ENCODE measurements at places on chromosomes 6 and 20.

GRCh38 chr6:105515054-105515453 is 112.2 kb upstream of the PREP start:
- H3K36me3 ChIP-seq = no peaks in the 10 kb centered on the region
- H3K4me1 ChIP-seq = peaks cover 6% of the 10 kb centered on the region
- no peaks in the 10 kb centered on the region for H3K27me3 ChIP-seq
- H3K4me3 ChIP-seq = no peak overlapping the region
- H3K27ac ChIP-seq = no peak overlapping the region
- no peak for DNase-seq

- 0 out of 2 replicates have a peak, but pooled peaks cover 13% of the 10 kb centered on the region for H3K27me3 ChIP-seq
- DNase-seq = peak; percentile 62
- no peaks in the 10 kb centered on the region for H3K4me1 ChIP-seq
- H3K4me3 ChIP-seq = no peak overlapping the region
- no peak overlapping the region for H3K27ac ChIP-seq
These were observed 103.6 kb upstream of the KCNK16 start for GRCh38 chr6:39426073-39426456.

DNA sequence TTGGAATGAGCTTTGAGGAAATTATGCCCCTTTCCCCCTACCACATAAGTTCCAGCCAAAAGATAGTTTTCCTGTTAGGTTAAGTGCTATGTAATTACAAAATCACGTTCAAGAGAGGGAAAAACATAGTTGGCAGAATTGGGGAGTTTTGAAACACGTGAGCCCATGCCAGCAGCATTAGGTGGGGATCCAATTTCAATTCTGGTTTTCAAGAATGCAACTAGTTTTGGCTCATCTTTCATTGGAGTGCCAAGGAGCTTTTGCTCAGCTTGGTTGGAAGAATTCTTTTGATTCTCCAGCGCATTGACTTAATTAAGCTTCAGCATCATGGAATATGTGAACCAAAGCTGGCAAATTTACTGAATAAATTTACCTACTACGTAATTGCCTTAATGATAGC is 95.9 kb downstream of the SAMD5 start:
- no peaks in the 10 kb centered on the region for H3K4me1 ChIP-seq
- no peak overlapping the region for H3K4me3 ChIP-seq
- no peak for DNase-seq
- no peak overlapping the region for H3K27ac ChIP-seq

DNA sequence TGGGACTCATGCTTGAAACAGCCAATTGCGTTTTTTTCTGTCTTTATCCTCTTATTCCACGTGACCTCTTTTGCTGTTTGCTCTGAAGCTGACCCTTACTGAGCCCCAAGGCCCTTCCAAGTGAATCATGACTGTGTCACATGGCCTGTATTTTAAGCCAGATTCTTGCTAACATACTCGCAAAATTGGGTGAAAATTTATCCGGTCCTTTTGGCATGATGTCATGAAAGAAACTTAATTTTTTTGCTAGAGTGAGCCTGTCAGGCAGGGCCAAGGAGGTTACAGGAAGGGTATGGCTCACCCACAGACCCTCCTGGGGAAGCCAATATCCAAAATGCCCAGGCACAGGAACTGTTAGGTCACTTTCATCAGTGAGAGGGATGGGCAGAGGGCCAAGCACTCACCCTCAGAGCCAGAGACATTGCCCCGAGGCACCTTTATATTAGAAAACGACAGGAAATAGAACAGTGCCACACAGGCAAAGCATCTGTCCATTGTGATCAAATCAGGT is 296.7 kb downstream of the CDH26 start:
- no peaks in the 10 kb centered on the region for H3K36me3 ChIP-seq
- H3K4me1 ChIP-seq = no peaks in the 10 kb centered on the region
- no peak overlapping the region for H3K4me3 ChIP-seq
- no peaks in the 10 kb centered on the region for H3K27me3 ChIP-seq
- no peak overlapping the region for H3K27ac ChIP-seq
- peak; percentile 47 for DNase-seq

- DNase-seq = peak; percentile 25
- no peak overlapping the region for H3K4me3 ChIP-seq
- no peaks in the 10 kb centered on the region for H3K4me1 ChIP-seq
- no peak overlapping the region for H3K27ac ChIP-seq
- H3K36me3 ChIP-seq = no peaks in the 10 kb centered on the region
These were observed 411.7 kb downstream of the C6orf118 start for GRCh38 chr6:164897523-164898235.

GRCh38 chr6:161292145-161292544 is 18.3 kb upstream of the AGPAT4 start:
- no peaks in the 10 kb centered on the region for H3K27me3 ChIP-seq
- no peaks in the 10 kb centered on the region for H3K36me3 ChIP-seq
- no peaks in the 10 kb centered on the region for H3K4me1 ChIP-seq
- no peak overlapping the region for H3K4me3 ChIP-seq

- H3K27me3 ChIP-seq = no peaks in the 10 kb centered on the region
- DNase-seq = peak; percentile 76
- H3K4me3 ChIP-seq = no peak overlapping the region
- no peaks in the 10 kb centered on the region for H3K36me3 ChIP-seq
- H3K4me1 ChIP-seq = peaks cover 10% of the 10 kb centered on the region
These were observed 662.4 kb downstream of the EPHA7 start for GRCh38 chr6:92756912-92757311.

GRCh38 chr6:42748203-42748898 is 2.4 kb upstream of the TBCC start:
- peaks cover 21% of the 10 kb centered on the region for H3K4me1 ChIP-seq
- peak overlapping the region; percentile 84 for H3K4me3 ChIP-seq
- H3K27me3 ChIP-seq = no peaks in the 10 kb centered on the region
- H3K27ac ChIP-seq = no peak overlapping the region
- DNase-seq = no peak
- H3K36me3 ChIP-seq = no peaks in the 10 kb centered on the region

GRCh38 chr6:14138701-14139215 is 21.2 kb downstream of the CD83 start:
- H3K36me3 ChIP-seq = no peaks in the 10 kb centered on the region
- H3K4me3 ChIP-seq = no peak overlapping the region
- no peaks in the 10 kb centered on the region for H3K27me3 ChIP-seq
- DNase-seq = no peak
- H3K27ac ChIP-seq = no peak overlapping the region

GRCh38 chr6:158270389-158271127 is 41.7 kb upstream of the TULP4 start:
- no peak overlapping the region for H3K27ac ChIP-seq
- peaks cover 5% of the 10 kb centered on the region for H3K4me1 ChIP-seq
- DNase-seq = no peak

- peak; percentile 71 for DNase-seq
- H3K27me3 ChIP-seq = no peaks in the 10 kb centered on the region
- no peaks in the 10 kb centered on the region for H3K36me3 ChIP-seq
- H3K27ac ChIP-seq = peak overlapping the region; percentile 100
- H3K4me3 ChIP-seq = peak overlapping the region; percentile 45
These were observed 146.2 kb downstream of the KHDC1L start for GRCh38 chr6:73078908-73079610.

DNA sequence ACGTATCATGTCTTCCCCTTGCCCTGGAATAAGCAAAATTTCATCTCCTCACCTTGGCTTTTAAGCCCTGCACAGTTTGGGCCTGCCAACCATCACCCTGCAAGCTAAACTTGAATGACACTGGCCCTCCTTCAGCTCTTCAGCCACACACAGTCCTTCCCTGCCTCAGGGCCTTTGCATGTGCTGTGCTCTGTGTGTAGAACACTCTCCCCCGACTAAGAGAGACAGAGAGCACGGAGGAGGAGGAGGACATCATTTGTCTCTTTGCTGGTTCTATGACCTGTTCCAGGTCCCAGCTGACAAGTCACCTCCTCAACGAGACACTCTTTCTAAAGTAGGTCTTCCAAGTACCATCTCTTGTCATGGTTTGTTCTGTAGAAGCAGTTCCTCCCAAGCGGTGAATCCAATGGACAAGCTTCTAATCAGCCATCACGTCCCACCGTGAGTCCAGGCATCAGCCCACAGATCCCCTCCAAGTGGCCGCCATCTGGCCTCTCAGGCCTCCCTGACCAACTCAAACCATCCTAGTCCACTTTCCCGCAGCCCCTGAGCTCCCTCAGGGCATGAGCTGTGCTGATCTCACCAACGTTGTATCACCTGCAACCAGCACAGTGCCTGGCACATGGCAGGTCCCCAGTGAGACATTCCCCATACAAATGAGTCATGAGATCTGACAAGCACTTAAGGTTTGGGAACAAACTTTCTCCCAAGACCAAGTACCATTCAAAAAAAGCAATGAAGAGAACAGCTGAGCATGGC is 30.5 kb downstream of the NFATC2 start:
- no peak overlapping the region for H3K27ac ChIP-seq
- H3K36me3 ChIP-seq = no peaks in the 10 kb centered on the region
- H3K4me1 ChIP-seq = no peaks in the 10 kb centered on the region
- DNase-seq = no peak

DNA sequence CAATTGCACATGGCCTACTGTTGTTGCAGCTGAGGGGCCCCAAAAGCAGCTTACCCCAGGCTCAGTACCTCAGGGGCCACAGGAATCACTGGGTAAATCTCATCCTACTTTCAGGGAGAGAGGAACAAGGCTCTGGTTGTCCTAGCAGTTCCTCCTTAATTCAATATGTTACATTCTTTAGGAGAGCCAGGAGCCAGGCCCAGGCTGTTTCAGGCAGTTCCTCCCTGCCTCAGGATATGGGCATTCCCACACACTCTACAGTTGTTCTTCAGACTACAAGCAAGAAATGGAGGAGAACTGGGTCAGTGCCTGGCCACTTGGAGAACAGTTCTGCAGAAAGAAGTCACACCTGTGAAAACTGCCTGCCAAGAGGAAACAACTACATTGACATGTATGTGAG is 9.6 kb upstream of the BTN3A2 start:
- H3K4me3 ChIP-seq = no peak overlapping the region
- no peak overlapping the region for H3K27ac ChIP-seq
- no peaks in the 10 kb centered on the region for H3K36me3 ChIP-seq
- DNase-seq = no peak

GRCh38 chr6:27617700-27618689 is 145.1 kb upstream of the ZNF184 start:
- peak; percentile 73 for DNase-seq
- H3K4me3 ChIP-seq = peak overlapping the region; percentile 84
- H3K36me3 ChIP-seq = no peaks in the 10 kb centered on the region
- H3K27ac ChIP-seq = no peak overlapping the region

DNA sequence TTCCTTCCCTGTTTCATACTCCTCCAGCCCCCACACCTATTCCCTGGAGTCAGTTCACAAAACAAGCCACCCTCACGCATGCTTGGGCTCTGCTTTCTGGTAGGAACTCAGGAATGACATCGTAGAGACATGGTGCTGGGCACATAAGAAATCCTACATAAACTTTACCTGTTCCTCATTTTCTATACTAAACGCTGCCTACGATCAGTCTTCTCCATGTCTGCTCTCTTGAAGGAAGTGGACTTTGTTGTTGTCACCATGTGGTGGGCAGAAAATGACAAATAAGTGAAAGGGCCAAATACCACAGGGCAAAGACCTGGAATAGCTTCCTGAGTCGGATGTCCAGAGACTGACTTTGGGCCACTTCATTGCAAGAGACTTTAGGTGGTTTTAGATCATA is 10.1 kb downstream of the MYLK4 start:
- H3K4me1 ChIP-seq = peaks cover 5% of the 10 kb centered on the region
- H3K36me3 ChIP-seq = no peaks in the 10 kb centered on the region

GRCh38 chr20:10946124-10946880 is 272.5 kb upstream of the JAG1 start:
- H3K27me3 ChIP-seq = no peaks in the 10 kb centered on the region
- no peak overlapping the region for H3K4me3 ChIP-seq
- no peaks in the 10 kb centered on the region for H3K4me1 ChIP-seq
- DNase-seq = no peak
- no peak overlapping the region for H3K27ac ChIP-seq

DNA sequence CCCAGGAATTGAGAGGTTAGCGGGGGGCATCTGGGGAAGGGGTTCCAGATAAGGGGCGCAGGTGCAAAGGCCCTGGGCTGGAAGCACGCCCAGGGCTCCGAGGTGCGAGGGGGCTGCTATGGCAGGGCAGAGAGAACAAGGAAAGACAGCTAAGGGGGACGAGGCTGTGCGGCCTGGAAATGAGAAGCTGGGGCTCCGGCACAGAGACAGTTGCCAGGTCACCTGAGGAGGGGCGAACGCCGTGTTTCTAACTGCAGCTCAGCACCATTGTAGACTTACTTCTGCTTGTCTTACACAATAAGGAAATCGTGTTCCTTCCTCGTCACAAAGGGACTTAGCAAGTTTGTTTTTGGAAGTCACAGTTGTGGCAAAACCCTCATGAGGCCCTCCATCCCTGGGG is 68.9 kb upstream of the TBXT start:
- H3K4me1 ChIP-seq = no peaks in the 10 kb centered on the region
- H3K27me3 ChIP-seq = peaks cover 48% of the 10 kb centered on the region
- H3K27ac ChIP-seq = no peak overlapping the region

DNA sequence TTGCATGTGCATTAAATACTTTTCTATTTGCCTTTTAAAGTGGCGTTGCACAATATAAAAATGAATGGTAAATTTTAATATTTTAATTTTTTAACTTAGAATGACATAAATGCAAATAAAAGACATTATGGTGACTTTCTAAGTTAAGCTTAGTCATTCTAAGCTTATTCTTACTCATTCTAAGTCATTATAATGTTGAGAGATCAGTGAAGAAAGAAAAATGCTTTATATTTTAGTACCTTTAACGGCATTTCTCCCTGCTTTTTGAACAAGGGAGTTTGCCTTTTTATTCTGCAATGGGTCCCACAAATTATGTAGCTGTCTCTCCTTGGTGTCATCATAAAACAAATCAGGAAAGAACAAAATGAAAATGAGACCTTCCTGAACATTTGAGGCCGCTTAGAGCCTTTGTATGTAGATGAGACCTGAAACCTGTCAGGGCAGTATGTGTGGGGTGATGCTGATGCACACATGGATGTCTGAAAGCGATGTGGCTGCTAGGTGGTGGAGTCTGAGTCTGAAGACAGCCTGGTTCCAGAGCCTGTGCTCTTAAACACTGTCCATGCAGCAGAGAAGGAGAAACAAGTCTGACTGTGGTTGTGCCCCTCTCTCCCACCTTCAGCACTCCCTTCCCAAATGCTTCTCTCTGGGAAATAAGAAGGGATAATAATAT is 158.0 kb downstream of the PHF3 start:
- H3K27me3 ChIP-seq = no peaks in the 10 kb centered on the region
- no peak overlapping the region for H3K4me3 ChIP-seq
- no peak for DNase-seq
- peak overlapping the region; percentile 82 for H3K27ac ChIP-seq
- H3K4me1 ChIP-seq = peaks cover 14% of the 10 kb centered on the region

- no peaks in the 10 kb centered on the region for H3K36me3 ChIP-seq
- no peaks in the 10 kb centered on the region for H3K27me3 ChIP-seq
- H3K27ac ChIP-seq = peak overlapping the region; percentile 64
These were observed 129.2 kb upstream of the PRND start for GRCh38 chr20:4592316-4593148.

DNA sequence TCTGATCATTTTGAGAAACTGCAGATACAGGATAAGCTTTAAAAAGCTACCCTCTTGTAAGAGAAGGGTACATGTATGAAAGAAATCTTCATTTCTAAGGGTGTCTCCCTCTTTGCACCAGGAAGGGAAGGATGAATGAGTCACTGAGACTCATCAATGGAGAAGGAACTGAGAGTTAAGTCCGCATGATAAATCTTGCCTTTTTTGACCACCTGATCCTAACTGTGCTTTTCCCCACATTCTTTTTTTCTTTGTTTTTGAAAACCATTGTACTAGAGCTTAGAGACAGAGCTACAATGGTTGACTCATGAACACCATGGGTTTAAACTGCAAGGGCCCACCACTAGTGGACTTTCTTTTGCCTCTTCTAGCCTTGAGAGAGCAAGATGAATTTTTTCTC is 353.0 kb upstream of the RGS17 start:
- H3K36me3 ChIP-seq = no peaks in the 10 kb centered on the region
- H3K4me1 ChIP-seq = no peaks in the 10 kb centered on the region
- DNase-seq = no peak
- H3K27me3 ChIP-seq = no peaks in the 10 kb centered on the region
- no peak overlapping the region for H3K4me3 ChIP-seq
- no peak overlapping the region for H3K27ac ChIP-seq

Measured in PC-3 (cell line).